ENCODE measurements at places on chromosomes 6 and 20.

GRCh38 chr20:44990957-44991356 is 24.6 kb downstream of the STK4 start:
- DNase-seq = no peak

DNA sequence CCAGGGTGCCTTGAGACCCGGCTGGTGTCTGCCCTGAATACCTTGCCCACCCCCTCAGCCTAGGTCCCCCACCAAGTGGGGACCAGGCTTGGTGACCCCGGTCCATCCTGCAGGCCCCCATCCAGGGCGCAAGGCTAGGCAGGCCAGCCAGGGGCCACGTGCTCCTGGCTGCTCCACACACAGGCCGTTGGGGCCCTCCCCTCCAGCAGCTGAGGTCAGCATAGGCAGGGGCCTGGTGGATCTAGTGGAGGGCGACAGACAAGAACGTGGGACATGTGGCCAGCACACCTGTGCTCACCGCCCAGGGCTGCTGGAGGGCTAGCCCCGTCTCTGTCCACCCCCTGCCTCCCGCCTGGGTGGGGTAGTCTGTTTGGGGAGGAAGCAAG is 7.5 kb upstream of the HRH3 start:
- no peak for DNase-seq

GRCh38 chr6:135498185-135498841 is 773 bp upstream of the AHI1 start:
- DNase-seq = peak; percentile 51

DNA sequence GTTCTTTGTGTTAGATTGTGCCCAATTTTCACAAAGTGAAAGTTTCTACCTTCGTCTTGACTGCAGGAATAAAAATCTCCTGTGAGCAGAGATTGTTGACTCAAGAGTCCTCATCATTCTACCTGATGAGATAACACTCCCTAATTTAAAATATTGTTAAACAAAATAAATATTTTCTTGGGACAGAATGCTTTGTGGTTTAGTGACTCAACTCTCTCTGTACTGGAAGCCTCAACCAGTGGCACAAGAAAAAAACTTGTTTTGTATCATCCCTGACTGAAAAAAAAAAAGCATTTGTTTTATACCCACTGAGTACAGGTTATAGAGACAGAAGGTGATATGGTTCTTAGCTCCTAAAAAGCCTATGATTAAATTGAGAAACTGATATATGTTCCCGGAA is 78.9 kb downstream of the CRYBG1 start:
- no peak for DNase-seq

GRCh38 chr20:24102749-24103333 is 114.3 kb upstream of the GGTLC1 start:
- DNase-seq = no peak

DNA sequence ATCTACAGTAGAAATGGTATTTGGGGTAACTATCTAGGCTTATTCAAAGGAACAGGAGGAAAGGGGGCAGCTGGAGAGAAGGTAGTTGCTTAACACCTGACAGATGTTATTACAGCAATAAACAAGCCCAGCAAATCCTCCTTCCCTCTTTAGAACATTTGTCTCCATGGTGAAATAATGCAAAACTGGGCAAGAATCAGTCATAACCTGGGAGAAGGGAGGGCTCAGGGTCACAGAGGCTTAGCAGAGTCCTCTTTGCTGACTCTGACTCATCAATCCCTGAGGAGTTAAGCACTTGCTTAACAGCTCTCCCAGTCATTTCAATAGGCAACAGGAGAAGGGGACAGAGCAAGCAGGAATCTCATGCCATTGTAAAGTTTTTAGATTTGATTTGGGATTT is 230.3 kb downstream of the IBTK start:
- DNase-seq = no peak

DNA sequence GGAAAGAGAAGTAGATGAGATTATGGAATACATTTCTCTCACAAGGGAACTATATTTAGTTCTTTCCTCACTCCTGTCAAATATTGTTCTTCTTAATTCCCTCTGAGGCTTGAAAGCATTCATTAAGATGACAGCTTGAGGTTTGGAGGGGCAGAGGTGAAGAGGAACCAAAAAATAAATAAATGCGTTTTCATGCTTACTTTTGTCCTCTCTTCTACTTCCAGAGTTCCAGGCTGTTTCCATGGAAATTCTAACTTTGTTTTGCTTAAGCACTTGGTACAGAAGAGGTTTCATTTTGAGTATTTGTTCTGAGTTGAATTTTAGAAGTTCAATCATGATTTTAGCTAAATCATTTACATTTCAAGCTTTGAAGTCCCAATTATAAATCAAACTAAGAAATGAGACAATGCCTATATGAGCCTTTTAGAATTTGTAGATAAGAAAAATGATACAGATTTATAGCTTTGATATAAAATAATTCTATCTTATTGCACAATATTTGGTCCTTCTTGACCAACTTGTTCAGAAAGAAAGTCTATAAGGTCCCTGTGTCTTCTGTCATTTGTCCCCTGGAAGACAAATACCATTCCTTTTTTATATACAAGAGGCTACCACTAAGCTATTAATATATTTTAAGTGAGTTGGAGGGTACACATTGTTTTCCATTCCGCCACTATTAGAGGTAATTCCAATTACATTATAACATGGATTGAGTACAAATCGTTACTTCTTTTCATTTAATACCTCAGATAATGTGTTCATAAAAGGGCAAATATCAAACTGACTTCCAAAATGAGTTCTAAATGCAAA is 16.3 kb downstream of the RBM24 start:
- no peak for DNase-seq

DNA sequence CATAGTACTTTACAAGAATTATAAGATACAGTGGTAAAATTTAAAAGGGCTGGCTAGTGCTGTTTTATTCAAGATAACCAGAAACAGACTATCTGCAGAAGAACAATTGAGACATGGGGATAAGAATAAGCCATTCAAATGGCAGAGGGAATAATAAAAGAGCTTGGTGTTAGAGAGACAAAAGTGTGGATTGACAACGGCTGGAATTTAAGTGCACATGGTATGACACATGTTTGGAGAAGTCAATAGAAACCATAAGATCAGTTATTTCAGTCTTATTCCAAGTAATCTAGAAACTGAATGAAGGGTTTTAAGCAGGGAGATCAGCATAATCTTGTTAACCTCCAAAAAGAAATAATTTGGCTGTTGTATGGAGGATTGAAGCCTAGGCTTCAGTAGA is 1205.5 kb upstream of the CITED2 start:
- DNase-seq = no peak

DNA sequence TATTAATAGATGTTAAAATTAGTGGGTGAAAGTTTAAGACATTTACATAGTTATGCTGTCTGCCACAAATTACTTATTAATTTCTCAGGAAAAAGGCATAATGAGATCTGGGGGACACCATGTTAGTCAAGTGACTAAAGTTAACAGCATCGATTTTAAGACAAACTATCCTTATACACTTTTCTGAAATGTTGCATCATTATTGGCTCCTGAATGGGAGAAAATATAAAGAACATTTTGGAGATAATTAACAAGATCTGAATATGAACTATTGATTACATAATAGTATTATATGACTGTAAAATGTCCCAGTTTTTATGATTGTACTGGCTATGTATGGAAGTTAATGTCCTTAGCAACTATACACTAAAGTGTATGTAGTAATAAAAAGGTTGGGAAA is 7.9 kb downstream of the OR2B3 start:
- no peak for DNase-seq

GRCh38 chr6:44494011-44494501 is 106.5 kb downstream of the CDC5L start:
- no peak for DNase-seq

DNA sequence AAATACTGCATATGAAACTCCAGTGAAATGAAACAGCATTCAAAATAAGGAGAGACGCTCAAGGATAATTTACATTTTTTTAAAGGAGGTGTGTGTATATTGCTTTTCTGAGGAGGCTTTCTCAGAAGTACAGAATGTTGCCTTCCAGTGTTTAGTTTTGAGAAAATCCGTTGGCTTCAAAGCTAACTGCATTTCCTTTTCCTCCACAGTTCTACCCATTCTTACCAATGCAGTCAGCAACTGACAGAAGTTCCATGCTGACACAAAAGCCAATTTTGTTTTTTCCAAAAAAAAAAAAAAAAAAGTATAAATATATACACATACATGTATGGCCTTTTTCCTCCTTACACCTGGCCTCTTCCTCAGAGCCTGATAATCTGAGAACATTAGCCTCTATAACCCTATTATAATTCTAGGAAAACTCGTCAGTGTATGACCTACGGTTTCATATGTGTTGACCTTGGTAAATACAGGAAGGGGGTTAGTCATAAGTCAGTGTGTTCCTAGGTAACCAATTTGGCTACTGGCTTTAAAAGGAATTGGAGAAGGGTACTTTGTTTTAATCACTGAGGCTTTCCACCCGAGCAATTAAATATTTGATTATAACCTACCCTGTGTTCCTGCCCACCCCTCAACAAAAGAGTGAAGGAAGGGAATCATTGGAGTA is 24.2 kb downstream of the MGME1 start:
- DNase-seq = no peak

- no peak for DNase-seq
These were observed 7.0 kb downstream of the SLC4A11 start for GRCh38 chr20:3231889-3232588.

GRCh38 chr6:157693867-157694266 is 129.2 kb upstream of the SNX9 start:
- DNase-seq = no peak

DNA sequence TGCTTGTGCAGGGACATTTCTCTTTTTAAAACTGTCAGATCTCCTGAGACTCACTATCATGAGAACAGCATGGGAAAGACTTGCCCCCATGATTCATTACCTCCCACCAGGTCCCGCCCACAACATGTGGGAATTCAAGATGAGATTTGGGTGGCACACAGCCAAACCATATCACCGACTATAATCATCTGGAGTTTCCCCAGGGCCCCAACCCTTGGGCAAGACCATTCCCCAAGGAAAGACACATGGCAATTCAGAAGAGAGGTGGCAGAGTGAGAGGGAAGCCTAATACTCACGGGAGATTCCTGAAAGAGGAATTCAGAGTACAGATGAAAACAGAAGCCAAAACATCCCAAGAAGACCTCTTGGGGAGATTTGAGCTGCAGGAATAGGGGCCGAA is 291.0 kb upstream of the PLCB4 start:
- DNase-seq = no peak

GRCh38 chr6:98905759-98906158 is 42.0 kb downstream of the FBXL4 start:
- no peak for DNase-seq

- peak; percentile 50 for DNase-seq
These were observed 700 bp downstream of the GFOD1 start for GRCh38 chr6:13486679-13487121.

DNA sequence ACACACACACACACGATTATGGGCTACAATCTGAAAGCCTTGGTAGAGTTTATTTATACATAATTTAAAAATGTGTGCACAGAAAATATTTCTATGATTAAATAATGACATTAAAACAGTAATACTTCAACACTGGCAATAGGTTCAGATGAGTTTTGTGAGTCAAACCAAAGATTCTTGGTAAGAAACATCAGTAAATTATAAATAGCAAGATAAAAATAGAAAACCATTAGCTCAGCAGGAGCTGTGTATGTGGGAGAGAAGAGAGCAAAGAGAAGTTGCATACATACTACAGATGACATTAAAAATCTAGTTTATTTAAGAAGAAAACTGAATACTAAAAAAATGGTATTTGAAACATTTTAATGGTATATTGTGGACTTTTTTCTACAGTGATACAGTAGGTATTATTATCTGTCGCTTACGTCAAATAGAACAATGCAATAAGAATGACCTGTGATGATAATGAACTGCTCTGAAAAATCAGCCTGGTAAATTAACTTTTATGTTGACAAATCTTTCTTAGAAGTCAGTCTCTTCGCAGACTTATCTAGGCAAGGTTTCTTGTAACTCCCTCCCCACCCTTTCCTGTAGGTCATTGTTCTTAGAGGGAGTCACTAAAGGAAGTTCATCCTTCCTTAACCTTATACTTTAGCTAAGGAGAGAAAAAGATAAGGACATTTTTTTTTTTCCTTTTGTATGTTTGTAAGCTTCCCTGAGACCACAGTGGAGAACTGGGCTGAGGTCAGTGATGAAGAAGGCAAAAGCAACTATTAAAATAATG is 149.3 kb downstream of the GJA1 start:
- DNase-seq = no peak

DNA sequence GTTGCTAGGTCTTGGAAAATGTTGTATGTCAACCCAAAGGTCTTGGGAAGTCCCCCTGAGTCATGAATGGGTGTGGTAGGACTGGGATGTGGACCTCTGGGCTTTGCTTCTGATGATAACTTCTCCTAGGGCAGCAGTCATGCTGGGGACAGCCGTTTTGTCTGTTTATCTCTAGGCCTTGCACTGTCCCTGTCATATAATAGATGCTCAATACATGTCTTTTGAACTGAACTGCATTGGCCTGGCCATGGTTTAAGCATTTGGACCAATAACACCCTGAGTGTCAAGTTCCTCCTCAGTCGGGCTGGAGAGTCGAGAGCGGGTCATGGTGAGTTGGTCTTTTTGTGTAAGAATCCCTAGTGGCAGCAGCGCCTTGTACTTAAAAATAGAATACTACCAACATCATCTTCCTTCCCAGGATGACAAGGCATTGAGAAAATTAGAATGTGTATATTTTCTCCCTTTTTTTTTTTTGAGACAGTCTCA is 43.1 kb downstream of the E2F3 start:
- no peak for DNase-seq

DNA sequence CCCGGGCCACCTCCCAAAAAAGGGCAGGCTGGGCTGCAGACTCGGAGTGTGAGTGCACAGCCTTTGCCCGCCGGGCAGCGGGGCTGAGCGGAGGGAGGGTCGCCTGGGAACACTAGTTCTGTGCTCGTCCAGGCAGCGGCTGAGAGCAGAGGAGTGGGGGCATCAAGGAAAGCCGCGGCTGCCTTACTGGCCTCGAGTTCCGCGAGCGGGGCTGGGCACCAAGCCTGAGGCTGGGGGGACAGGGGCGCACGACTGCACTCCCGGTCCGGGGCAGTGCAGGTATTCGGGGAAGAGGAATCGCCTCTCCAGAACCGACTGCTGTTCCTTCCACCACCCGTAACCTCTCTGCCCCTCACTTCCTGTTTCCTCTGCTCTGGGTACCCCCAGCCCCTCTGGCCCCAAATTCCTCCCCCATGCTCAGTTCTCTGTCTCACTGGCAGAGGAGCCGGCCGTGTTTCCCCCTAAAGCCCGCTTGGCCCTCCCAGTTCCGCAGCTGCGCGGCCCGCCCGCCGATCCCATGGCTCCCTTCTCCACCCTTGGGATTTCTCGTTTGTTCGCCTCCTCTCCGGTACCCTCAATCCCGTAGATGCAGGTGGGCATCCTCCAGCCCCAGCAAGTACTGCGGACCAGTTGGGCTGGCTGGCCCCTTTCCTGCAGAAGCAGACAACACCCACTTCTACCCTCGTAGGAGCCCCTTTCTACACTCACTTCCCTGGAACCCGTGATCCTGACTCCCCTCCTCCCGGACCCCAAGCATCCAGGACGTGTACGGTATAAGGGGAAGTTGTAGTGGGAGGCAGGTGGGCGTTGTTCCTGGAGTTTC is 5.1 kb downstream of the RING1 start:
- DNase-seq = no peak

GRCh38 chr6:130466052-130466747 is 100.4 kb downstream of the TMEM200A start:
- no peak for DNase-seq

All from activated T-helper 9 cell treated with anti-CD3 and anti-CD28 coated beads, Interleukin-2, amount 50 U/mL, for 16 hours (primary cell).